ENCODE measurements at places on chromosomes 16 and 17. TPM values are rescaled to one million over a fixed set of nuclear protein-coding genes. Genes with fewer than 3 reads are reported as not detected.
A peak's percentile ranks its signal among the peaks of the same experiment; 100 is the strongest.

GRCh38 chr16:65731833-65732232 lies 610.0 kb upstream of the CDH11 start:
- DNase-seq, result no peak

- peak; percentile 69 for DNase-seq
Observed at GRCh38 chr17:42428141-42428944, 5.3 kb upstream of the CAVIN1 start.

DNA sequence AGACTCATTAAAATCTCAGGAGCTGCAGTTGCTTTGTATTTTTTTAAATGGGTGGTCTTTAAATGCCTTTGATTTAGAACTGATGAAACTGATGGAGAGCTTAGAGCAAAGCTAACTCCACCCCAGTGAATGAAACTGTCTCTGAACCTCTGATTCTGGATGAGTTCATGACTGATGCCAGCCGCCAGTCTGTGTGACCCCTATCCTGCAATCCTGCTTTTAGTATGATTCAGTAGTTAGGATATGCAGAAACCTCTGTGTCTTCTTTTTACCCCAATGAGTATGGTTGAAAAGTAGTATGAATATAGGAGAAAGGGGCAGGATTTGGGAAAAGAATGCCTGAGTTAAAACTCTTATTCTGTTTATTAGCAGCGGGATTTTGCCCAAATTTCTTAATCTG lies 12.3 kb upstream of the SALL1 start:
- DNase-seq, result no peak

GRCh38 chr17:82786427-82786826 lies 34.6 kb downstream of the TBCD start:
- no peak for DNase-seq

KSR1 gene
- total RNA-seq, result 82.2 TPM

OR1A1 gene
- total RNA-seq, result not detected

DNA sequence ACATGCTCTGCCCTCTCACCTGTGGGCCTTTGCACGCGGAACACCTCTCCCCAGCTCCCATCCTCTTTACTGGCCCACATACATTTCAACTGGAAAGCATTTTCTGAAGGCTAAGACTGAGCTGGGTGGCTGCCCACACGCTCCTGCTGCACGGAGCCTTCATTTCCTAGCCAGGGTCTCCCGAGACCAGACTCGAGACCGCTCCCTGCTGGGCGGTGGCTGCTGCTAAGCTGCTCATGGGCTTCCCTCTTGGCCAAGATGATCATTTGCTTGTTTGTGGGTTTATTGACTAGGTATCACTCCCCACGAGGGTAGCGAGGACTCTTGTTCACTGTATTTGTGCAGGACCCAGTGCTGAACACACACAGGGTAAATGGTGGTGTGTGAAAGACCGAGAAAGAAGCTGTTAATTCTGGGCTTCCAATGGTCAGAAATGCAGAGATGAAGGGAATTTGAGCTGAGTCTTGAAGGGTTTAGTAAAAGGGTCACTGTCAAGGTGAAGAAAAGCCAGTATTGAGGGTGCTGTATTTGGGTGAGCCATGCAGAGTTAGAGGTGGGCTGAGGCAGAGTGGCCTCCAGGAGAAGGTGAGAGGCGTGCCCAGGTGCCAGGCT lies 907 bp downstream of the TRAPPC2L start:
- peak; percentile 86 for DNase-seq

DNA sequence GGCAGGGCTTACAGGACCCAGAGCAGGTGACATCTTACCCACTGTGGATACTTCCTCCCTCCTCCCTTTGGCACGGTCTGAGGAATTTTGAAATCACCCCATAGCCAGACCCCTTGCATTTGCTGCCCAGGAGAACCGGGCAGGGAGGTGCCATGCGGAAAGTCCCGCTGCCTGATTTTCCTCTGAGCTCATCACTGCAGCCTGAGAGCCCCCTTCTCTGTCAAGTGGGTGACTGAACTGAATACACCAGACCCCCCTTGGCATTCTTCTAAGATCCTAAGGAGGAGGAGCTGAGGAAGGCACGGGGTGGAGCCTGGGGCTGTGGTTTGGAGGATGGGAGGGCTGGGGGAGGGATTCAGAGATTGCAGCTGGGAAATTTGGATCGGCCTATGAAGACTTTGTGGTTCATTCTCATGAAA lies 173.4 kb downstream of the RAB11FIP4 start:
- DNase-seq, result no peak

ABCA9 gene
- 118 TPM for total RNA-seq

GRCh38 chr17:68260051-68260762 lies 12.4 kb downstream of the AMZ2 start:
- DNase-seq, result no peak

HNF1B gene
- not detected for total RNA-seq

TMEM235 gene
- not detected for total RNA-seq

DNA sequence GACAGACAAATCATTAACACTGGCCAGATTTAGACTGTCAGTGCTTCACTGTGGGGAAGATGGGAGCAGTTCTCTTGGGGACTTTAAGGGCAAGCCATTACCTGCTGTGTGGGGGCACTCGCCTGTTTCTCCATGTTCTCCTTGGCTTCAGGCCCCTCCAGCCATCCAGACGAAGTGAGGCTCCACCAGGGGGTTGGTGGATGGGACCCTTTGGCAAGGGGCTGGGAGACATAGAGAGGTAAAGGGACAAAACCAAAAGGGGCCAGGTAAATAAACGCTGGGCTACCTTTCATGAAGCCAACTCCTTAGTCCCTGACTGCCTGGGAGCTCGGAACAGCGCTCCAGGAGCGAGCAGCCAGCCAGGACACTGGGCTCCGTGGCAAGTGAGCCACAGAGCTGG lies 14.0 kb downstream of the TBX4 start:
- peak; percentile 2 for DNase-seq
